ENCODE measurements at places on chromosomes 4 and X.

- no peak for DNase-seq
These were observed 150.8 kb downstream of the FRAS1 start for GRCh38 chr4:78207951-78208350.

- DNase-seq, result peak; percentile 73
These were observed 568.6 kb upstream of the BOD1L1 start for GRCh38 chr4:14196131-14196530.

DNA sequence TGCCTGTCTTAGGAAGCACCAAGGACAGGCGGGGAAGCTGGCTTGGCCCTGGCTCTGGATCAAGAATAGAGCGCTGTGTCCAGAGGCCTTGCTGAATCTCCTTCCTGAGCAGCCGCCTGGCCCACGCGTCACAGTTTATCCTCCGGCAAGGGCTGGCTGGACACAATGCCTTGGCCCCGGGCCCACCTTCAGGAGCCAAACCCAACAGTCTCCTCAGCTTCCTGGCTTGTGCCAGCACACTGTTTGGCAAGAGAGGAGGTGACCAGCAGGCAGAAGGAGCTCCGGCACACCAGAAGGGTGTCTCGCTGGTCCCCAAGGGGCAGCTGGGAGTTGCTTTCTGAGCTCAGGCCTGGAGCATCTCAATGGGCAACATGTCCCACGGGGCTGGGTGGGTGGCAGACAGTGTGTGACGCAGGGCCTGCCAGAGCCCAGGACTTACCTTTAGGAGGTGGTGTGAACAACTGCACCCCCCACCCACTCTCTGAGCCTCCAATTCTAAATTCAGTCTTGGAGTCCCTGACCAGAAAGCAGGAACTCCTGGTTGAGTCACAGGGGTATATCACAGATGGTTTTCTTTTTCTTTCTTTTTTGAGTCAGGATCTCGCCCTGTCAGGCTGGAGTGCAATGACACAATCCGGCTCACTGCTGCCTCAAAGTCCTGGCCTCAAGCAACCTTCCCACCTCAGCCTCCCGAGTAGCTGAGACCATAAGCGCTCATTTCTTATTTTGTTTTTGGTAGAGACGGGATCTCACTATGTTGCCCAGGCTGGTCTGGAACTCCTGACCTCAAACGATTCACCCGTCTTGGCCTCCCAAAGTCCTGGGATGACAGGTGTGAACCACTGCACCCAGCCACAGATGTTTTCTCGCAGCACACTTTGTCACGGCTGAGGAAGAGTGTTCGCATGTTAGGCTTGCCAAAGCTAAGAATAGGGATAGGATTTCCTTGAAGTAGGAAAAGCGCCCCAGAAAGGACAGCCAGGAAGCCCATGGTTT, 361.2 kb downstream of the BCOR start:
- DNase-seq, result peak; percentile 54

DNA sequence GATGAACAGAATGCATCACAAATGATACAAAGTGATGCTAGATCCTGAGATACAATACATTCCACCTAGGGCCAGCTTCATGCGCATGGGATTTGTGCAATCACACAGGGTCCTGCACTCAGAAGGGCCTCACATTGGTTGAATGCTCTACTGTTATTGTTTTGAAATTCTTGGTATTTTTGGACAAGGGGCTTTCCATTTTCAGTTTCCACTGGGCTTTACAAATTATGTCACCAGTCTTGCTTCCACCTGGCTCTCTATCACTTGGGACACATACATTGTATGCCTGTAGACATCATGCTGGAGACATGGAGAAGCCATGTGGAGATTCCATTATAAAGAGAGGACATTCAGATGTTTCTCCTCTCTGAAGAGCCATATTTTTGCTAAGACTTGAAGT, 155.8 kb downstream of the NAA11 start:
- DNase-seq, result no peak

DNA sequence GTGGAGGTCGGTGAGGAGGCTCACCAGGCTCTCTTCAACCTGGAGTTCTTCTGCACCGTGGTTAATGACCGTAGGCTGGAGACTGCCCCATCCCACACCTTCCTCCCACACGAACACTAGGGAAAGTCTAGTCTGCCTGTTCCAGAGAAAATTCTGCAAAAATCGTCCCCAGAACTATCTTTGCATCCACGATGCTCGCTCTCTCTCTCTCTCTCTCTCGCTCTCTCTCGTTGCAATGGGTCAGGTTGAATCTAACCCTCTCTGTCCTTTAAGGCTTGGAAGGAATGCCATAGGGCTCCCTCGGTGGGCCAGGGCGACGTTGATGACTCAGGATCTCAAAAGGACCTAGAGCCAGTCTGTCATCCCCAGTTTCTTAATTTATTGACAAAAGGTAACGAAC, 111.4 kb downstream of the DCTD start:
- no peak for DNase-seq

GRCh38 chr4:145482209-145483037, 770 bp downstream of the SMAD1 start:
- peak; percentile 76 for DNase-seq

DNA sequence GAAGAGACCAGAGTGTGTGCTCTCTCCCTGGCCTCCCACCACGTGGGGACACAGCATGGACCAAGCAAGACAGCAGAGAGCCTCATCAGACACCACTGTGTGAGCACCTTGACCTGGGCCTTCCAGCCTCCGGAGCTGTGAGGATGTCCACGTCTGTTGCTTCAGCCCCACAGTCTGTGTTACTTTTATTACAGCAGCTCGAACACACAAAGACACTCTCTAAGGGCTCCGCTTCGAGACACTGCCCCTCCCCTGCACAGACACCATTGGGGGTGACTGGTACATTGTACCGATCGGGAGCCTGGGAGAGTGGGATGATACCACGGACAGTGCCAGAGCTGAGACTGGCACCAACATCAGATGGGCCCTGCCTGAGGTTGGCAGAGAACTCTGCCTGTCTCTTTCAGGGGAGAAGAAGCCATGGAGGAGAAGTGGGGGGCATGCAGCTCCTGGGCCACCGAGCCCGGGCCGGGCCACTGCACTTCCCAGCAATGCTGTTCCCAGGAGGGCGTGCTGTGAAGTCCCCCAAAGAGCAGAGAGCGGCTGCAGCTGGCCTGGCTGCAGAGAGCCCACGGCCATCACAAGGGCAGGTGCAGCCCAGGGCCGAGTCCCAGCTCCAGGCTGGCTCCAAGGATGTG, 48.1 kb upstream of the HMX1 start:
- no peak for DNase-seq

GRCh38 chrX:49165901-49166881, 3.6 kb downstream of the MAGIX start:
- DNase-seq, result peak; percentile 43

- DNase-seq, result no peak
These were observed 218.9 kb downstream of the OR13H1 start for GRCh38 chrX:131762802-131763234.

- no peak for DNase-seq
These were observed 235.9 kb downstream of the OR13H1 start for GRCh38 chrX:131779741-131780140.

DNA sequence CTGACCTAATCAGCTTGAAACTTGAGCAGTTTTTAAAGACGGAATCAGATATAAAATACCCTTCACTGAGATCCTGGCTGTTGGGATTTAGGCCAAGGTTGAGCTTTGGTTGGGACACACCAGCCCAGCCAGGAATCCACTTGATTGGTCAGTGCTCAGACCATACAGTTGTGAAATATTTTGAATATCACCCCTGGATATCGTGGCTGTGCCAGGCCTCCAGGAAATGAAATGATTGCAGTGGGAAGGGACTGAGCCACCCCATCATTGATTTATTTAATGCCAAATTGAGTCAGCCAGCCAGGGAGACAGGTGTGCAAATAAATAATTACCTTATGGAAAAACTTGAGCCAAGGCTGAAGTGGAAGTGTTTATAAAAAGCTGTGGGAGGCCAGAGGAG, 128.4 kb upstream of the SCML1 start:
- no peak for DNase-seq

- DNase-seq, result no peak
These were observed 36.6 kb downstream of the FHL1 start for GRCh38 chrX:136183917-136184316.

DNA sequence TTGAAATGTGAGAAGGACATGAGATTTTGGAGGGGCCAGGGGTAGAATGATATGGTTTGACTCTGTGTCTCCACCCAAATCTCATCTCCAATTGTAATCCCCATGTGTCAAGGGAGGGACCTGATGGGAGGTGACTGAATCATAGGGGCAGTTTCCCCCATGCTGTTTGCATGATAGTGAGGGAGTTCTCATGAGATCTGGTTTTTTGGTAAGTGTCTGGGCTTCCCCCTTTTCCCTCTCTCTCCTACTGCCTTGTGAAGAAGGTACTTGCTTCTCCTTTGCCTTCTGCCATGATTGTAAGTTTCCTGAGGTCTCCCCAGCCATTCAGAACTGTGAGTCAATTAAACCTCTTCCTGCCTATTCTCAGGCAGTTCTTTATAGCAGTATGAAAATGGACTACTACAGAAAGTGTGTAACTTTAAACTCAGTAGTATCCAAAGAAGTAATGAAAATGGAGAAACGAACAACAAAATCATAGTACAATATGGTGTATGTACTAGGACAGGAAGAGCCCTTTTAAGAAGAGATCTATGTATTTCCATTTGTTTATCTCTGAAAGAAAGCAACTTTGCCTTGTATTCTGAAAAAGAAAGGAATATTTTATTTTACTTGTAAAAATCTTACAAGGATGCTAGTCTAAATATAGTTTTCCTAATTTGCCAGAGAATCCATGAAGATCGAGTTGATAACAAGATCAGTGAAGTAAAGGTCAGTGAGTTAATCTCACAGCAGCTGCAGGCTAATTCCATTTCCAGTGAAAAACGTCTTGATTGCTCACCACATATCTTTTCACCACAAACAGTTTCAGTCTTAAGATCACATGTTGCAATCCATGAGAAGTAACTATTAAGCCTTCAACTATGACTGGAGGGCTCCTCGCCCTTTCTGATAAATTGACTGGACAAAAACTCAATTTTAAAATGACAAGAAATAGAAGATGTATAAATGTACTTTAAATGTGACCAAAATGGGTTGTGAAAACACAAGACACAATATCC, 20.5 kb downstream of the PKD2 start:
- DNase-seq, result peak; percentile 70

- DNase-seq, result no peak
These were observed 115.7 kb downstream of the SLIT2 start for GRCh38 chr4:20367446-20367845.

DNA sequence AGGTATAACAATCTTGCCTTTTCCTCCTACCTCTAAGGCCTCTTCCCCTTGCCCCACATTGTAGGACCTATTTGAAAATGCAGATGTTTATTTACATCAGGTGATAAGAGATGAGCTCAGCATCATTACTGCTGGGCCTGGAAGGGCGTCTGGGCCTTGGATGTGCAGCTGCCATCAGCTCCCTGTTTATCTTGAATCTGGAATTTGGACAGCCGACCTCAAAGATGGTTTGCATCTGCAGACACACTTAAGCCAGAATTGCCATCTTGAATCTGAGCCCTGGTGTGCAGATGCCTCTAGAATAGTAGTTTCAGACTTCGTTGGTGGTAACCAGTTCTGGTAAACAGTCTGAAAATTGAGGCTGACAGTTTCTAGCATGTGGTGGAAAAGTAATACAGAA, 59.0 kb downstream of the FAM193A start:
- DNase-seq, result no peak

DNA sequence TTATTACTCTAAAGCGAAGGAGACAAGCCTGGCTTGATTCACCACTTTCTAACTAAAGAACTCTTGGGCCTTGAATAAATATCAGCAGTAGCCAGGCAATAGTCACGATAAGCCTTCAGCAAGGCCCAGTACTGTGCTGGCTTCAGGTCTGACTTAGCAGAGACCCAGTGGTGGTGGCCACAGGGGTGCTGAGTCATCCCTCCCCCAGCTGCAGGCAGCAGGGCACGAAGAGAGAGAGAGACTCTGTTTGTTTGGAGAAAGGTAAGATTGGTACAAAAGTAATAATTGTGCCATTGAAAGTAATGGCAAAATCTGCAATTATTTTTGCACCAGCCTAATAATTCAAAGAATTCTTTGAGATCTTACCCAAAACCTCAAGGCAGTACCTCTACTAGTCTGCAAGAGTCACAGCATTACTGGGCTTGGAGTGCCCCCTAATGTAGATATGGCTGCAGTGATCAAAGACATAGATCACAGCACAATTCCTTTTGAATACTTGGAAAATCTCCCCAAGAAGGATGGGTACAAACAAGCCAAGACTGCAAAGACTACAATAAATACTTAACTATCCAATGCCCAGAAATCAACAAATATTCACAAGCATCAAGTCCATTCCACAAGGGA, 159.5 kb upstream of the USP38 start:
- peak; percentile 53 for DNase-seq

- DNase-seq, result no peak
These were observed 248.7 kb downstream of the IL1RAPL1 start for GRCh38 chrX:28835991-28836390.

DNA sequence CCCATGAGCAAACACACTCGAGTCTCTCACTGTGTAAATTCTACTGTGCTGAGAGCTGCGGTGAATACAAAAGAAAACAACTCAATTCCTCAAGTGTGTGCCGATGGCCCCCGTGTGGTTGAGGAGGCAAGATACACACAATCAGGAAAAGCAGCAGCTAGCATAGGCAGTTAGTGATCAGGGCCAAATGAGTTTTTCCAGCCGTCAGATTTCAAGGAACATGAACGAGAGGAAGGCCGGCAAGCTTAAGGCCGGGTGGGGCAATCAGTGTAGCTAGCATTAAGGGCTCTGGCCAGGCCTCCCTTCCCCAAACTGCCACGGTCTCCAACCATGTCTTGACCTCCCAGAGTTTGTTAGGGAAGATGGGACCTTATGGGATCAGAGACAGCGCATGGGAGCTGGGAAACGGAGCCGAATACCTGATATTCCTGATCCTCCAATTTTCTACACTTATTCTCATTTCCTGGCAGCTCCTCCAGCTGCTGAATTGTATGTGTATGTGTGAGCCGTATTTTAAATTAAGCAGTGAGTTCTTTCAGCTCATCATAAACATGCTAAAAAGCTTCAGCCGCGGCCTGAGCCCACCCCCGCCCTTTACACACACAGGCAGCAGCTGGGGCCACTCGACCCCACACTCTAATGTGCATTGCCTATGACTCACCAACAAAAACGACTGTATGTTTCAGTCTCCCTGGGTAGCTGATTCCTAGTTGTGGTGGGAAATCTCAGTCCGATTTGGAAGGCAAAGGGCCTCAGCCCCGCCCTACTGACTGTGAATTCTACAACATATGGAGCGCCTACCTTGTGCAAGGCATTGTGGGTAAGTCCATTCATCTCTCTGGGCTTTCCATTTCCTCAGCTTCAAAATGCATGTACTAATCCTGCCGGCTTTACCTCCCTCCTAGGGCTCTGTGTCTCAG, 59.9 kb downstream of the RTL9 start:
- no peak for DNase-seq

- no peak for DNase-seq
These were observed 38.8 kb downstream of the MGARP start for GRCh38 chr4:139241086-139241783.

DNA sequence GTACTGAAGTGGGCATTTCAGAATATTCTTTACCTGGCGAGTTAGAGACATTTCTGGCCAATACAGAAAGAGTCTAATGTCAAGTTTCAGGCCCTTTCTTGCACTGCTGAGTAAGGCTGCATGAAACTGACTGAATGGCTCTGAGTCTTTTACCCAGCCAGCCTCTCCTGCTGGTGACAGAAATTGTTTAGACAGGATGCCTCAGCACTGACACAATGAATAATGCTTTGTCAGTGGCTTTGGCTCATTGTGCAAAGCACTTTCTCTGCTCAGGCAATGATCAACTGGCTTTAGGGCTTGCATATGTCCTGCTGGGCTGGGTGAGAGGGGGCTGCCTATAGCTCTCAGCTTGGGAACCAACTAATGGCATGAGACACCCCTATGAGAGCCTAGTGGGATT, 45.5 kb downstream of the CLNK start:
- no peak for DNase-seq

Data from suppressor macrophage treated with lipopolysaccharide for 1 hour (primary cell).